ENCODE measurements at places on chromosomes 4 and X.
A peak's percentile ranks its signal among the peaks of the same experiment; 100 is the strongest.

- no peak for DNase-seq
Measured at GRCh38 chr4:25351777-25352416, 25.2 kb upstream of the ANAPC4 start.

- DNase-seq: no peak
Measured at GRCh38 chr4:37101686-37102085, 142.9 kb upstream of the NWD2 start.

DNA sequence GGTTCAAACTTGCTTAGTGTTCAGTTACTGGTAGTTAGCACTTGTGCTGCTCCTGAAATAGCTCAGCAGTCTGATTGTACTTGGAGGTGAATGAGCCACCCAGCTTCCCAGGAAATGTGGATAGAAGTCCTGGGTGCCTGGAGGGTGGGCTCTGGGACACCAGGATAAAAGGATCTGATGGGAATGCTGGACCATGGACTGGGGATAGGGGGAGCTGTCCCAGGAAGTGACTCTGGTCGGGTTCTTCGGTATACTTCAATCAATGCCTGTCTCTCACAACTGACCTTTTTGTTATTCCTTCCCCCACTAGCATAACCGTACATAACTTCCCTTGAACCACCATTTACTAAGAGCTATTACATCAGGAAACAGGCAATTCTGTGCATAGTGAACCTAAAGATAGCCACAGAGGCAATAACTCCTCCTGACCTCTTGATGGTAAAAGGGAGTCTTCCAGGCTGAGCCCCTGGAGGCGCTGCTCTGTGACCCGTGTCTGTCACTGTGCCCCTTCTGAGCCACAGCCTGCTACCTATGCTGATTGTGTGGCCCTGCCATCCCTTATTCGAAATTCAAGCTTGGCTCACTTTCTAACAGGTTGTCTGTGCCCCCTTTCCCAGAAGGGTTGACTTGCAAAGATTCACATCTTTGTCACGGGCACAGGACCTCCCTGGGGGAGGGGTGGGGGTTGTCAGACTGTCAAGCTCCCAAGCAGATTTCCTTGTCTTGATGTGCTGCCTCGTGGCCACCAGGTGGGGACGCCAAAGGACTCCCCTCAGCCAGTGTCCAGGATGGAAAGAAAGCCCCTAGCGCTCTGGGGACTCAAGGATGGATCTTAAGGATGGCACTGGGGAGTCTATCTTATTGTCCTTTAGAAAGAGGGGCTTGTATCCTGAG, 24.5 kb upstream of the WDR1 start:
- DNase-seq: no peak

DNA sequence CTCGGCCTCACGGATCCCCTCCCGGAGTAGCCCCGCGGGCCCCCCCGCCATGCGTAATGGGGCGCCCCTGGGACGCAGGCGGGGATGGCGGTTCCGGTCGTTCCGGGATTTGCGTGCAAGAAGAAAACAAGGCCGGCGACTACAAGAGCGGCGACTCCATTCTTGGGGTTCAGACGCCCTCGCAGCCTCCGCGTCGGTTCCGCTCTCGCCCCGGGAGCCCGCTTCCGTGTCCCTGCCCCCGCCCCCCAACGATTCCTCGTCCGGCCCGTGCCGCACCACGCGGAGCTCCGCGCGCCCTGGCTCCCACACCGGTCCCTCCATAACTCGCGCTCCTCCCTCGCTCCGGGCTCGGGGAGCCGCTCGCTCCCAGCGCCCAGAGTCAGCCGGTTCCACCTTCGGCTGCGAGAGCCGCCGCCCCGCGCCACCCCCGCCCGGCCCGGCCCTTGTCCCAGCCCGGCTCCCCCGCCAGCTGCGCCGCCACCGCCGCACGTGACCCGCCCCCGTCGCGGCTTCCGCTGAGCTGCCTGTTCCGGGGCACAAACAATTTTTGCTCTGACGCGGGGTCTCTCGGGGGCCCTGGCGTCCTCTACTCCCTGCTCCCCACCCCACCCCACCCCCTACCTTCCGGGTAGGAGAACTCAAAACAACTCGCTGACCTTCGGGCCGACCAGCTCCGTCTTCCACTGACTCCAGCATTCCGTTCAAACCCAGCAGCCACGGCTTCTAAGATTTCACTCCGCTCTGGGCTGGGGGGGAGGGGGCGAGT, 78.8 kb upstream of the BCOR start:
- peak; percentile 41 for DNase-seq

DNA sequence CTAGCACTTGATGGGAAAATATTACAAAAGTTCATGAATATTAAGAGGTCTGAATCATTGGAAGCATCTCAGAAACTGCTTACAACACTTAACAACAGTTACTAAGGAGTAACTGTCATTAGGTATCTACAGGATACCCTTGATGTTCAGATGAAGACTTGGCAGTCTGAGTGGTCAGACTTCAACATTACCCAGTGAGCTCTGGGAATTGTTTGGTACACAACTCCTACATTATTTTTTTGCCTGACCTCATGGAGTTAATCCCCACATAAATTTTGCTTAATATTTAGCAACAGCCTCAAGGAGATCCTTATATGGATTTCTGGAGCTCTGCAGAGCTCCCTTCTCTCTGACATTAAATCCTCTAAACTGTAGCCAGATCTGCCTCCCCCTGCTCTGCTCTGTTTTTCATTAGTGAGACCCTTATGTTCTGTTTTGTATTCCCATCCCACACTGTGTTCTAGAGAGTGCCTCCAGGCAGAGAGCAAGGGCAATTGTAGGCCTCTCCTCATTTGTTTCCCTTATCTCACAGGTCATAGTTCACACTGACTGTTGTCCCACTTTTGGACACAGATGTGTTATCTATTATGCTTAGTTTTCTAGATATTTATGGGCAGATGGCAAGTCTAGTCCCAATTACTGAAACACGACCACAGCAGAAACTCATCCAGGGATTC, 368.8 kb downstream of the GASK1B start:
- DNase-seq: no peak

- DNase-seq: no peak
Measured at GRCh38 chr4:140662082-140662869, 93.5 kb upstream of the UCP1 start.

- DNase-seq: no peak
Measured at GRCh38 chrX:99192421-99192820, 1217.7 kb downstream of the PCDH19 start.

GRCh38 chrX:30521440-30522182, 56.0 kb downstream of the TASL start:
- DNase-seq: no peak

DNA sequence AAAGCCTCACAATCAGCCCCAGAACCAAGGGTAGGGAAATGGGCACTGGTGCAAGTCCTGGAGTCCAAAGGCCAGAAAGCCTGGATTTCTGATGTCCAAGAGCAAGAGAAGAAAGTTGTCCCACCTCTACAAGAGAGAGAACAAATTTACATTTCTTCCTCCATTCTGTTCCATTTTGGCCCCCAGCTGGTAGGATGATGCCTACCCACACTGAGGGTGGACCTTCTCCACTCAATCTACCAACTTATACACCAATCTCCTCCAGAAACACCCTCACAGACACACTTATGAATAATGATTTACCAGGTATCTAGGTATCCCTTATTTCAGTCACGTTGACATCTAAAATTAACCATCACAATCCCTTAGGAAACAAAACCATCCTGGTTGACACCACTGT, 367.8 kb upstream of the GRIA3 start:
- DNase-seq: no peak

GRCh38 chr4:67746797-67747495, 7.2 kb downstream of the GNRHR start:
- DNase-seq: no peak

DNA sequence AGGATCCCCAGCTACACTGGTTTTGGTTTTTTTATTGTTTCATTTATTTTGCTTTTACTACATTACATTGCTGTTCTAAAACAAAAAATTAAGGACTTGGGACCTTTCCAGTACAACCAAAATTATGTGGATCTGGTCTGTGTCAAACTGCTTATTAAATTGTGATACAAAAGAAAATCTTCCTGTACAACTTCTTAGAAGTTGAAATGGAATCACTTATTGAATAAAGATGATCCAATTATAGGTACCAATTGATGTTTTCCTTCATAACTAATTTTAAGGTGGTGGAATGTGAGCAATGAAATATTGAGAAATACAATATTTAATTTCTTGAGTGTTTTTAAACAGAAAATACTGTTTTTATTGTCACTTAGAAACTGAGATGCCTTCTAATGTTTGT, 67.3 kb downstream of the C4orf46 start:
- DNase-seq: no peak

GRCh38 chr4:11878241-11878640, 449.5 kb upstream of the HS3ST1 start:
- DNase-seq: no peak

- no peak for DNase-seq
Measured at GRCh38 chrX:1425381-1425780, 27.3 kb downstream of the ASMTL start.

DNA sequence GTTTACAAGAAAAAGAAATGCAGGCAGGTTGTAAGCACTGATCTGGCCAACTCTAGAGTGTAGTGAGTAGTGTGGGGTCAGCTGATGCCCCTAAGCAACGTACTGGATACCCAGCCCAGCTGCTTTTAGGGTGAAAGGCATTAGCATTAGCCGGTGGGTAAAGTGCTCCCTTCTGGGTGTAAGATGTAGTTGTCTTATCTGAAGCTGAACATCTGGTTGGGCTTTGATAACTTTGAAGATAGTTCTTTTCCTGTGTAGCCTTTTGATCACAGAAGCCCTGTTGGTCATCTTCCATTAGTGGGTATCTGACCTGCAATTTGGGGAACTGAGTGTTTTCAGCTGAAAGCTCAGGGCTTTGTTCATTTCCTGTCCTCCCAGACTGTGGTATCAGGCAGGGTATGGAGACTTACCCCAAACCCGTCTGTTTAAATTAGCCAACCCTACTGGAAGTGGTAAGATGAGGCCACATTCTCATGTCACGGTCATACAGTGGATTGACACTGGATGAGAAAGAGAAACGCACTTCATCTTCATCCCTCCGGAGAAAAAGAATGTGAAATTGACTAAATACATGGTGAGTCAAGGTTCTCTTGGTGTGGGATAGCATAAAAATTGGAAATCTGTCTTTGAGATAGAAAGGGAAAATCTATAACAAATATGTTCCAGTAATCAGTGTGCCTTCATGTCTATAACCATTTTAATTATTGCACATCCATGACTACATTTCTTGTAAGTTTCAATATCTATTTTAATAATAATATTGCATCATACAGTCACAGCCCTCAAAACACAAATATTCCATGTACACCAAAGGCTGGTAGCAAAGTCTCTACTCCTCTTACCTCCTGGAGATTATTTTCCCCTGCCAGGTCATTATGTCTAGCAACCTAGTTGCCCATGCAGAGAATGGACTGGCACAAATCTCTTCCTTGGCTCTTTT, 8.7 kb downstream of the RHOH start:
- DNase-seq: no peak

GRCh38 chr4:7739918-7740865, 199.5 kb downstream of the AFAP1 start:
- no peak for DNase-seq

DNA sequence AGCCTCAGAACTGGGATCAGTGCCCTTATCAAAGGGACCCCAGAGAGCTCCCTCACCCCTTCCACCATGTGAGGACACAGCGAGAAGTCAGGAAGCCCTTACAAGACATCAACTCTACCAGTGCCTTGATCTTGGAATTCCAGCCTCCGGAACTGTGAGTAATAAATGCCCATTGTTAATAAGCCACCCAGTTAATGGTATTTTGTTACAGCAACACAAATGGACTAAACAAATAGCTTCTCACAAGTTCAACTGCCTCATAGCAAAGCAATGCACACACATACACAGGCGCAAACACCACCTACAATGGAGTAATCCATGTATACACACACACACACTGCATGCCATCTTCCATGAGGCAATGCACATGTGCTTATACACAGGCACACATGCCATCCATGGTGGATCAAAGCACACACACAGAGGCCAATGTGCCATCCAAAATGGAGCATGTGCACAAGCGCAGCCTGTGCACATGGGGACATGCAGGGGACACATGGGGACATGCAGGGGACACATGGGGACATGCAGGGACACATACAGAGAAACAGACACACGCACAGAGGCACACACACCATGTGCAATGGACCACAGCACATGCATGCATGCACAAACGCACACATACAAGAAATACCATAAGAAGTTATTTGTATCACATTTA, 137.6 kb upstream of the TBL1X start:
- DNase-seq: no peak

DNA sequence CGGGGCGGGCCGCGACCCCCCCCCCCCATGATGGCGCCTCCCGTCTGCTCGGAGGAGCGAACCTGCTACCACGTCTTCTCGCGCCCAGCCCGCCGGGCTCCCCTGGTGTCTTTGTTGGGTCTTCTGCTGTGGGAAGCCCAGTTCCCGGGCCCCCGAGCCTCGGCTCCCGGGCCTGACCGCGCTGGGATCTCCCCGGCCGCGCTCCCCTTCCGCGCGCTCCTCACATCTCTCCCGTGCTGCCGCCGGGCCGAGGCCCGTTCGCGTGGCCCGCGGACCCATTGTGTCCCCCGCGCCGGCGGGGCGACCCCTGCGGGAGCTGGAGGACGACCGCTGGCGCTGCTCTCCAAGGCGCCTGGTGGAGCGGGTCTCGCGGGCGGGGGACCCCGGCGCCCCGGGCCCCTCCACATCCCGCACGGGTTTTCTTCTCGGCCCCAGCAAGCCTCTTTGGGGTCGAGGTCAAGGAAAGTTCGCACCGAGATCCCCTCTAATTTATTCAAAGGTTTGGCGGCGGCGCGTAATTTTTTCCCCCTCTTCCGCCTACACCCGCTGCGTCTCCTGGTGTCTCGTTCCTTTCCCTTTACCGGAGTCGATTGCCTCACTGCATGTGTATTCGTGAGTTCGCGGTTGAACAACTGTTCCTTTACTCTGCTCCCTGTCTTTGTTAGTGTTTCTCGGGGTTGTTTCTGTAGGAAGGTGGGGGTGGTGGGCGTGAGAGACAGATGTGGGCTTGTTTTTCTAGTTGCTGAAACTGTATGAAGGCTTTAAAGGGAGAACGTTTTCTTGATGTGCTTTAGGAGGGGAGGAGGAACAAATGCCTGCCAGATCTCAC, 770 bp downstream of the SMAD1 start:
- no peak for DNase-seq
